Stomach (tissue), 19 donors: ENCODE measurements at places on chromosomes 12 and 14.

GRCh38 chr12:71691504-71692129 is 5.7 kb downstream of the TMEM19 start:
- H3K36me3 ChIP-seq = peaks cover 8% of the 10 kb centered on the region
- peak; percentile 11 for DNase-seq
- no peaks in the 10 kb centered on the region for H3K27me3 ChIP-seq
- peak overlapping the region; percentile 19 for H3K27ac ChIP-seq
- H3K4me3 ChIP-seq = no peak overlapping the region

- DNase-seq = no peak
- no peak overlapping the region for H3K4me3 ChIP-seq
- H3K27me3 ChIP-seq = no peaks in the 10 kb centered on the region
- no peaks in the 10 kb centered on the region for H3K36me3 ChIP-seq
- no peak overlapping the region for H3K27ac ChIP-seq
These were observed 585.5 kb upstream of the ATXN7L3B start for GRCh38 chr12:73951956-73952703.

GRCh38 chr14:106518054-106518943 is 991.9 kb downstream of the TMEM121 start:
- H3K27ac ChIP-seq = no peak overlapping the region
- no peaks in the 10 kb centered on the region for H3K27me3 ChIP-seq
- peak; percentile 38 for DNase-seq
- no peaks in the 10 kb centered on the region for H3K4me1 ChIP-seq
- H3K36me3 ChIP-seq = no peaks in the 10 kb centered on the region
- no peak overlapping the region for H3K4me3 ChIP-seq

GRCh38 chr14:104685998-104686610 is 3.3 kb upstream of the INF2 start:
- H3K4me1 ChIP-seq = peaks cover 61% of the 10 kb centered on the region
- no peak overlapping the region for H3K4me3 ChIP-seq
- no peak for DNase-seq
- H3K27ac ChIP-seq = peak overlapping the region; percentile 90
- no peaks in the 10 kb centered on the region for H3K27me3 ChIP-seq

- no peak overlapping the region for H3K27ac ChIP-seq
- no peaks in the 10 kb centered on the region for H3K4me1 ChIP-seq
These were observed 66.0 kb upstream of the GTF2A1 start for GRCh38 chr14:81286574-81287370.

DNA sequence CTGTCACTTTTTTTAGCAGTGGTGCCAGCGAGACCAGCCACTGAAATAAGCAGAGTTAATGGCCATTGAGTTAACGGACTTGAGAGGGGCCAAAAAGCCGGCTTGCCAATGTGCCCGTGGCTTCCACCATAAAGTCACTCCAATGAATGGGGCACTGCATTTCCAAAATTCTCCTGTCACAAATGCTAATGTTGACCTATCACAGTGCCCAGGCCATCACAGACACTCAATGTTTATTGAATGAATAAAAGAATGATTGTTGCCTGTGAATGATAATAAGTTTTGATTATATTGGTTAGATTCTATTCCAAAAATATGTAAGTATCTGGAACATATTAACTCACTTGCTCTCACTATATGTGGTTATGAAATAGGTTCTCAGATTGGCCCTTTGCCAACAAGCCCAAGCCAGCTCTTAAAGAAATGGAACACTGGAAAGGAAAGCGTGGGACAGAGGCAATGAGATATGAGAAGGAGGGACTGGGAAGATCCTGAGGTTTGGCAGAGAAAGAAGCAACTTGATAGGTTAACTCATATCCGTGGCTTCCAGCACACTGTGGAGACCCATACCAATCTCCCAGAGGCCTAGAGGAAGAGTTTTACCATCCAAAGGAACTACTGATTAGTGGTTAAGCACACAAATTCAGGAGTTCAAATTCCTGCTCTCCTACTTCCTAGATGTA is 108.7 kb downstream of the BTG1 start:
- no peak overlapping the region for H3K4me3 ChIP-seq
- H3K27ac ChIP-seq = no peak overlapping the region
- DNase-seq = peak; percentile 59
- H3K36me3 ChIP-seq = no peaks in the 10 kb centered on the region

DNA sequence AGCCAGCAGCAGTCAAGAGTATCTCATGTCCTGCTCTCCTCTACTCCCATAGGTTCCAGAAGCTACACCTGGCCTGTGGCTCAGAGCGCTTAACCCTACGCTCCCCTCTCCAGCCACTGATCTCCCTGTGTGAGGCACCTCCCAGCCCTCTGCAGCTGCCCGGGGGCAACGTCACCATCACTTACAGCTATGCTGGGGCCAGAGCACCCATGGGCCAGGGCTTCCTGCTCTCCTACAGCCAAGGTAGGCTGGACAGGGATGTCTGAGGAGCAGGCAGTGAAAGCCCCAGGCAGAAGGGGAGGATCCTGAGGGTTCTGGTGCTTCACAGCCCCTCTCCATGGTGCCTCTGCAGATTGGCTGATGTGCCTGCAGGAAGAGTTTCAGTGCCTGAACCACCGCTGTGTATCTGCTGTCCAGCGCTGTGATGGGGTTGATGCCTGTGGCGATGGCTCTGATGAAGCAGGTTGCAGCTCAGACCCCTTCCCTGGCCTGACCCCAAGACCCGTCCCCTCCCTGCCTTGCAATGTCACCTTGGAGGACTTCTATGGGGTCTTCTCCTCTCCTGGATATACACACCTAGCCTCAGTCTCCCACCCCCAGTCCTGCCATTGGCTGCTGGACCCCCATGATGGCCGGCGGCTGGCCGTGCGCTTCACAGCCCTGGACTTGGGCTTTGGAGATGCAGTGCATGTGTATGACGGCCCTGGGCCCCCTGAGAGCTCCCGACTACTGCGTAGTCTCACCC is 3.6 kb downstream of the LRP10 start:
- no peak for DNase-seq
- no peak overlapping the region for H3K27ac ChIP-seq
- no peaks in the 10 kb centered on the region for H3K27me3 ChIP-seq
- peaks cover 71% of the 10 kb centered on the region for H3K36me3 ChIP-seq
- no peak overlapping the region for H3K4me3 ChIP-seq

DNA sequence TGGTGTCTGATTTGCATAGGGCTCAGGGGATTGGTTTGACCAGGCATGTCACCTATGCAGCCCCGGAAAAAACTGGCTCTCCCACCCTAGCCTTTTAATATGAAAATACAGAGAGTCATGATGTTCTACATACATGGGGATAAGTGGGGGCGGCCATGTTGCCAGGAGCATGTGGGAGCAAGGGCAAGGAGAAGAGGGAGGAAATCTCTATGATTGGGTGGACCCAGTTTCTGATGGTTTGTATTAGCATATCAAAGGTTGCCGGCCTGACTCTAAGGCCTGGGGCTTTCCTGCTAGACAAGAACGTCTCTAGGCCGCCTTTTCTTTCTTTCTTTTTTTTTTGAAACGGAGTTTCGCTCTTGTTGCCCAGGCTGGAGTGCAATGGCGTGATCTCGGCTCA is 123.4 kb upstream of the CPSF6 start:
- no peaks in the 10 kb centered on the region for H3K36me3 ChIP-seq
- H3K4me3 ChIP-seq = no peak overlapping the region
- no peak overlapping the region for H3K27ac ChIP-seq
- no peaks in the 10 kb centered on the region for H3K4me1 ChIP-seq
- no peaks in the 10 kb centered on the region for H3K27me3 ChIP-seq
- DNase-seq = no peak

DNA sequence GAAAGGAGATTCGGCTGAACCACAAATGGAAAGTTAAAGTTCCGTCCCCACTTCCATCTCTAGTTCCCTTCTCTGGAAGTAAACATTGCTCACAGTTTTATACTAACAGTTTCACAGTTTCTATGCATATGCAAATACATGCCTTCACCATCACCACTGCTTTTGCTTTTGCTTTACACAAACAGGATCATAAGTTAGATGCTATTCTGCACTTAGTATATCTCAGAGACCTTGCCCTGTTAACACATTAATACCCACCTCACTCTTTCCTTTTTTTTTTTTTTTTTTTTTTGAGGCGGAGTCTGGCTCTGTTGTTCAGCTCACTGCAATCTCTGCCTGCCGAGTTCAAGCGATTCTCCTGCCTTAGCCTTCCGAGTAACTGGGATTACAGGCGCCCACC is 890 bp downstream of the TEP1 start:
- DNase-seq = peak; percentile 48
- peaks cover 53% of the 10 kb centered on the region for H3K4me1 ChIP-seq
- H3K27me3 ChIP-seq = no peaks in the 10 kb centered on the region
- H3K27ac ChIP-seq = peak overlapping the region; percentile 99
- H3K4me3 ChIP-seq = peak overlapping the region; percentile 80

GRCh38 chr12:132827763-132828703 is 636 bp downstream of the GOLGA3 start:
- peaks cover 48% of the 10 kb centered on the region for H3K4me1 ChIP-seq
- peak; percentile 67 for DNase-seq
- H3K36me3 ChIP-seq = peaks cover 59% of the 10 kb centered on the region
- H3K4me3 ChIP-seq = peak overlapping the region; percentile 78

DNA sequence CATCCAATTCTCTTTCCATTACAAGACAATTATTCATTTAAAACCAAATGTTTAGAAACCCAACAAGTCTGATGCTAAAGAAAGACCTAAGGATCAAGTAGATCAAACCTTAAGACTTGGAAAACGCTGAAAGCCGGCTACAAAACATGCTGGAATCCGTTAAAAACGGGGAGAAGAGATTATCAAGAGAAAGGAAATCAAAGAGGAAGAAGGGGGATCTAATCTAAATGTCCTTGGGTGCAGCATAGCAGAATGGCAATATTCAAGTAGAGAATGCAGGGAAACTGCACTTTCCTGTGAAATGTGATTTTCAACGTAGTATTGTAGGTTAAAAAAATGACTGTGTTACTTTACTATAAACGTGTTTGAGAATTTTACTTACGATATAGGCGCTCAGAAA is 1.3 kb downstream of the PPP1R13B start:
- peaks cover 20% of the 10 kb centered on the region for H3K4me1 ChIP-seq
- peak overlapping the region; percentile 78 for H3K4me3 ChIP-seq
- H3K36me3 ChIP-seq = no peaks in the 10 kb centered on the region
- no peak for DNase-seq

GRCh38 chr14:64955297-64955696 is 12.8 kb upstream of the GPX2 start:
- no peak overlapping the region for H3K27ac ChIP-seq
- DNase-seq = peak; percentile 29
- peaks cover 24% of the 10 kb centered on the region for H3K4me1 ChIP-seq
- H3K4me3 ChIP-seq = no peak overlapping the region

DNA sequence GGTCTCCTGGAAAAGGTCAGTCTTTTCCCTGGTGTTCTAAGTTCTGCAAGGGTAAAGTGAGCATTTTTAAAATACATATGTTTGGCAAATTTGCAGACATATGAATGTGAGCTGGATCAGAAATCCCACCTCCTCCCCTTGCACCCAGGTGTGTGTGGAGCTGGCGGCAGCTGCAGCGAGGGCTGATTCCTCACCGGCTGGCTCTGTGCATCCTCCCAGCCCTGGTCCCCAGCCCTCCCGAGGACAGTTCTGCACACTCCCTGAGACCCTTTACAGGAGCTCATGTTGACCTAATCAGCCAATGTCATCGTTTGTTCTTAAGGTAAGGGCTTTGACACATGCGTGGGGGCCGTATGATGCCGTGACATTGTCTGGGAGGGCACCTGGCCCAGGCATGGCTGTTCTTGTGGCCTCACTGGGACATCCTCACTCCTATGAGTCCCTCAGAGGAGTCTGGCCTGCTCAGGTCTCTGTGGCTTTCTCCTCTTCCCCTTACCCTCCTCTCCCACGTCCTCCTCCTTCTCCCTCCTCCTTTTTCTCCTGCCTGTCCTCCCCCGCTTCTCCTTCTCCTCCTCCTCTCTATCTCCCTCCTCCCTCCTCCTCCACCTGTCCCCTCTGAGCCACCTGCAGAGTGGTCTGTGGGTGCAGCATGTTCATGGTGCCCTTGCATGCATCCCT is 289.2 kb upstream of the SFSWAP start:
- peaks cover 9% of the 10 kb centered on the region for H3K27me3 ChIP-seq
- H3K36me3 ChIP-seq = no peaks in the 10 kb centered on the region
- DNase-seq = no peak
- H3K4me3 ChIP-seq = no peak overlapping the region
- no peak overlapping the region for H3K27ac ChIP-seq

- H3K36me3 ChIP-seq = no peaks in the 10 kb centered on the region
- no peak overlapping the region for H3K27ac ChIP-seq
- peaks cover 10% of the 10 kb centered on the region for H3K4me1 ChIP-seq
- peak; percentile 95 for DNase-seq
- H3K27me3 ChIP-seq = no peaks in the 10 kb centered on the region
These were observed 4.3 kb upstream of the DHRS2 start for GRCh38 chr14:23631702-23632460.

DNA sequence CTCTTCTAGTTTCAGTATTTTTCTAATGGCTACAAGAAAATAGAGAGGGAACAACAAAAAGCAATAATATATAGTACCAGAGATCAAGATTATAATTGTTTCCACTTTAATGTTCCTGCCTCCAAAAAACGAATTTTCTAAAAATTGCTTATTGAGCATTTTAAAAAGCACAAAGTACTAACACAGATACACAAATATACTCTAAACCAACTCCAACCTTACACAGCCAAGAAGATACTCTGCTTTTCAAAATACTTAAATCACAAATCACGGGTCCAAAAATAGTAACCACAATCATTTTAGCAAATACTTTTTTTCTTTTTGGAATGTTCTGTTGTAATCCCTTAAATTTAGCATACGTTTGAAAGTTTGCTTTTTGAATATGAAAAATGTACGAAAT is 2.0 kb downstream of the YAF2 start:
- H3K27ac ChIP-seq = peak overlapping the region; percentile 72
- no peaks in the 10 kb centered on the region for H3K27me3 ChIP-seq
- peaks cover 55% of the 10 kb centered on the region for H3K4me1 ChIP-seq
- peaks cover 10% of the 10 kb centered on the region for H3K36me3 ChIP-seq

DNA sequence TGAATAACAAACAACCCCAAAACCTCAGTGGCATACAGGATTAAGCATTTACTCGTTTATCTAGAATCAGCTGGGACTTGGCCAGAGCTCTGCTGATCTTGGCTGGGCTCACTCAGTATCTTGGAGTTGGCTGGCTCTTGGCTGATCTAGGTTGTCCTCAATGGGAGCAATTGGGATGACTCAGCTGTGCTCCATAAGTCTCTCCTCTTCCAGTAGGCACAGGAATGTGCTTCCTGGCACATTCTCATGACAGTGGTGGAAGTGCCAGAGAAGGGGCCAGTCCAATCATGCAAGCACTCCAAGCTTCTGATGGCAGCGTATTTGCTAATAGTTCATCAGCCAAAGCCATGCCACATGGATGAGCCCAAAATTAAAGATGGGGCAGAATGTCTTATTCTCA is 41.7 kb upstream of the ANO4 start:
- no peaks in the 10 kb centered on the region for H3K4me1 ChIP-seq
- H3K4me3 ChIP-seq = no peak overlapping the region
- H3K36me3 ChIP-seq = no peaks in the 10 kb centered on the region
- no peaks in the 10 kb centered on the region for H3K27me3 ChIP-seq
- H3K27ac ChIP-seq = no peak overlapping the region

GRCh38 chr12:66683073-66683472 is 4.2 kb upstream of the GRIP1 start:
- DNase-seq = no peak
- no peaks in the 10 kb centered on the region for H3K36me3 ChIP-seq
- peaks cover 6% of the 10 kb centered on the region for H3K4me1 ChIP-seq
- H3K27me3 ChIP-seq = no peaks in the 10 kb centered on the region
- no peak overlapping the region for H3K27ac ChIP-seq

DNA sequence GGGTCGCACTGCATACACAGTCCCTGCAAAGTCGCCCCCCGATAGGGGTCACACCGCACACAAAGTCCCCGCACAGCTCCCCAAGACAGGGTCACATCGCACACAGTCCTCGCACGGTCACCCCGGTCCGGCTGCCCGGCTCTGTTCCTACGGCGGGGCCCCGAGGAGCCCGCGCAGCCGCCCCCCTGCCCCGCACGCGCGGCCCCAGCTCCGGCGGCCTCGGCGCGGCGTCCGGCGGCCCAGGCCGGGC is 300 bp downstream of the SSH1 start:
- H3K27ac ChIP-seq = peak overlapping the region; percentile 93
- no peaks in the 10 kb centered on the region for H3K36me3 ChIP-seq
- DNase-seq = no peak
- H3K4me3 ChIP-seq = peak overlapping the region; percentile 75
- peaks cover 40% of the 10 kb centered on the region for H3K4me1 ChIP-seq
